ENCODE measurements at places on chromosomes 2 and 18. TPM values are rescaled to one million over a fixed set of nuclear protein-coding genes. Genes with fewer than 3 reads are reported as not detected.

Gene MSH2
- 9.6 TPM for total RNA-seq

Gene SMIM21
- total RNA-seq, result not detected

Gene FAM124B
- 1.8 TPM for total RNA-seq

Gene COL4A3
- total RNA-seq, result 3.1 TPM

Gene OR6B2
- not detected for total RNA-seq

Gene SLC4A5
- 0.16 TPM for total RNA-seq

Gene HOXD12
- total RNA-seq, result not detected

Gene CENPA
- 1.6 TPM for total RNA-seq

All from cardiac atrium fibroblast (primary cell).